ENCODE measurements at places on chromosomes 5 and 9.

DNA sequence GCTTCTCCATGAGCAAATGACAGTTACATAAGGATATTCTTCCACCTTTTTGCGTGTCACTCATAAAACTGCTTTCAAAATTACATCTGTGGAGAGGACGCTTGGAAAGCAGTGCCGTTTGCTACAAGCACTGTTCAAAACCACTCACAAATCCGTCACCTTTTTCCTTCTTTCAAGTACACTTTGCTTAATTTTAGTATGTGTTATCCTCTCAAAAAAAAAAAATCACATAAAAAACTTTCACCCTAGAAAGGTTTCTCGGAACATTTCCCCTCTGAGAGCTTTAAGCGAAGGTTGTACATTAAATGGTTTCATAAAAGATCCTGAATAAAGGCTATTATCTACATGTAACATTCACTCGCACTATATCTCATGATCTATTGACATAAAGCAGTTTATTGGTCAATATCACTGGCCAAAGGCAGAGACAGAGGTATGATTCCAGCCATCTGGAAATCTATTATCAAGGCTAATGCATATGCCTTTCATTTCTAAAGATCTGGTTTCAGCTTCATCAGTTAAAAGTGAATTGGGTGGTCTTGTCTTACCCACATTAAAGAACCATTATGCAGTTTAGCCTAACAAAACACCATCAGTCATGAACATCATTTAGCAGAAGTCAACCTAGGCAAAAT lies 163.6 kb downstream of the ENC1 start:
- no peak for DNase-seq

DNA sequence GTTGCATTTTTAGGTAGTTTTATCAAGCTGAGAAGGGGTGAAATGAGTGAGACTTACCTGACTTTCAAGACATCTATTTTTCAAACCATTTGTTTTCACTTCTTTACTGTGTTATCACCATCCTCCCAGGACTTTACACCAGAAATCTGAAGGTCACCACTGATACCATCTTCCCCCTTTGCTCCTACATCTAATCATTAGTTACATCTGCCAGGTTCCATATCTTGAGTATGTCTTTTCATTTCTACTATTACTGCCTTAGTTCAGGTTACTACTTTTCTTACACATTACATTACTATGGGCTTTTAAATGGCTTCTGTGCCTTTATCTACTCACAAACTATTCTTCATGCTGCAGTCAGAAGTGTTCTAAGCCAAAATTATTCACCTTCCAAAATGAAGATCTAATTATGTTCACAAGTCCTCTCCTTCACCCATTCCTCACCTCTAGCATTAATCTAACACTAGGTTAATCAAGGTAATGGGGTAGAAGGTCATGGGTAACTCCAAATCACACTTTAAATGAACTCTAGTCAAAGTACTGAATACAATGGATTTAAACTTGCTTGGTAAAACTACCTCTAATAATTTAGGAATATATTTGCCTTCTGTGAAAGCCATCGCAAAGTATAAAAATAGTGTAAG lies 2.1 kb upstream of the HSDL2 start:
- DNase-seq = no peak

DNA sequence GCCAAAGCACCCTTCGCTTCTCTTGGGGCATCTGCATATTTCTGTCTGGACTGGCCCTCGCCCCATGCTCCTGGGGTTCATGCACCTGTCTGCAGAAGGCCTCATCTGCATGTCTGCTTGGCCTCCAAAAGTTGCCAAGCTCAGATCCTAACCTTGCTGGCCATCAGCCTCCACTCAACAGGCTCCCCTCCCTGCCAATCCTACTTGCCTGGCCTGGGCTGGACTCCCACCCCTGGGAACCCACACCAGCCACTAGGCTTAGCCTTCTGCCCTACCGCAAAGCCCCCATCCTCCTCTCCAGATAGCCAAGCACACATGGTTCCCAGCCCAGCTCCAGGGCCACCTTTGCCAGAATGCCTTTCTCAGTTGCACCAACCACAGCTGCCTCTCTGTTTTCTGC lies 159.8 kb downstream of the PAX5 start:
- DNase-seq = no peak

DNA sequence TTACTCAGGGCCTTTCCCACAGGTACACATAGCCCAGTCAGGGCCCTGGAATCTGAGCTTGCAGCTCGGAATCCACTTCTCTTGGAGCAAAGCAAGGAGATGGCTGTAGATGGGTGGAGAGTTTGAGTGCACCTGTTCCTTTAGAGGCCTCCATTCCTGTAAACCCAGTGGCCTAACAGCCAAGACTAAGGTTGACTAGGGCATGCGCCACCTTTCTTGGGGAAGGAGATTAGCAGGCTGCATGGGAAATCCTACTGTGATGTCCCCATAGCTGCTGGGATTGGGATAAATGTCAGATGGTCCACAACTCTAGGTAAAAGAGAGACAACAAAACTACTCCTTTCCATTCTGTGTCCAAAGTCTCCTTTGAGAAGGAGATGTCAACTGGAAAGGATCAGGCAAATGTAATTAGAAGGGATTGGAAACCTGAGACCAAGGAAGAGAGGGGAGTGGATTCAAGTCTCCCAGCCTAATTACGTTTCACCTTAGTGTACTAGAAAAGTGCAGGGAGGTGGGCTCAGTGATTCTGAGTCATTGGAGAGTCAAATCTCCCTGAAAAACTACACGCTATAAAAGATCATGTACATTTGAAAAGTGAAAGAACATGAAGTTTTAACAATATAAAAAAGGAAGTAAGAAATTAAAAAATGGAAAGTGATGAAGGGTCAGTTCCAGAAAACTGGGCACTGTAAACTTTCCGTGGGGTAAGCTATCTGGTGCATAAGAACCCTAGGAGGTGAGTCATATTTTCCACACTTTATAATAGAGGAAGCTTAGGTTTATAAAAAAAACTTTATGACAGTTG lies 104.2 kb downstream of the SEC61B start:
- no peak for DNase-seq

GRCh38 chr5:15533129-15533893 lies 33.3 kb downstream of the FBXL7 start:
- no peak for DNase-seq

GRCh38 chr5:33840927-33841547 lies 50.8 kb downstream of the ADAMTS12 start:
- DNase-seq = no peak

- no peak for DNase-seq
Measured at GRCh38 chr9:109456811-109457210, 41.3 kb downstream of the PTPN3 start.

GRCh38 chr5:163373436-163374084 lies 63.8 kb upstream of the CCNG1 start:
- DNase-seq = no peak

- DNase-seq = no peak
Measured at GRCh38 chr5:112059579-112060135, 302.7 kb upstream of the NREP start.

Data from stimulated activated CD8-positive, alpha-beta memory T cell treated with anti-CD3 and anti-CD28 coated beads, Interleukin-4, amount 100 ng/mL, for 1 hour (primary cell).